ENCODE measurements at places on chromosomes 16 and 17.

- no peak for DNase-seq
These were observed 30.4 kb downstream of the CFDP1 start for GRCh38 chr16:75402821-75403475.

GRCh38 chr16:87960296-87960695, 9.1 kb downstream of the BANP start:
- no peak for DNase-seq

- DNase-seq, result peak; percentile 99
These were observed 1.2 kb upstream of the MT2A start for GRCh38 chr16:56607109-56607618.

DNA sequence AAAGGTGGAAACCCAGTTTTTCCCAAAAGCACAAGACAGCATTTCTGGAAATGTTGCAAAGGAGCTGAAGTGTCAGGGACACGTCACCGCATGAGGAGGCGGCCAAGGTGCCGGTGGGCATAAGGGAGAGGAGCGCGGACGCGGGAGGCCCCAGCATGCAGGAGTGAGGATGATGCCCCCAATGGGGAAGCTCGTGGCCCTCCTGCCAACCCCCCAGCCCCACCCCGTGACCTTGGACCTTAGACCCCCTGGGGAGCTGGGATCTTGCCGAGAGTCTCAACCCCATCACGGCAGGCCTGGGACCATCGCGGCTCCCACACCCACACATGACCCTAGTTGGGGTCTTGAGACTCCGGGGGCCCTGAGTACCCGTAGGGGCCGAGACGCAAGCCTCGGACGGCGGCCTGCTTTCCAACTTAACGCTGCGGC, 119.4 kb upstream of the METRNL start:
- DNase-seq, result no peak

- DNase-seq, result no peak
These were observed 33.6 kb upstream of the MED9 start for GRCh38 chr17:17443173-17443572.

GRCh38 chr17:45293413-45294211, 23.2 kb downstream of the MAP3K14 start:
- peak; percentile 66 for DNase-seq

GRCh38 chr16:12340151-12340733, 363.7 kb downstream of the SNX29 start:
- DNase-seq, result no peak

DNA sequence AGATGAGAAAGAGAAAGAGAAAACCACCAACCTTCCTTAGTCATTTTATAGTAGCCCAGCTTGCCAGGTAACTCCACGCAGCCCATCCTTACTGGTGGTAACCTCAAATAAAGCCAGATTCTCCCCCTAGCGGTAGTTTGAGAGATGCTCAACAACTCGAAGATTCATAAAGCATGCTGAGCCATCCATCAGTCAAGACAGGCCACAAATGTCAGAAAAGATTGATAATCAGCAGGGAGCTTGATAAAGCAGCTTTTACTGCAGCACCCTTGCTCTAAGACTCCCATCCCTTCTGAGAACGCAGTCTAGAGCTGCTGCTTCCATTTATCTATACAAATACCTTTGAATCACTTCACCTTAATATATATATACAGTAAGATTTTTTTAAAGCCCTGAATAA, 451.5 kb upstream of the HSBP1 start:
- peak; percentile 70 for DNase-seq

DNA sequence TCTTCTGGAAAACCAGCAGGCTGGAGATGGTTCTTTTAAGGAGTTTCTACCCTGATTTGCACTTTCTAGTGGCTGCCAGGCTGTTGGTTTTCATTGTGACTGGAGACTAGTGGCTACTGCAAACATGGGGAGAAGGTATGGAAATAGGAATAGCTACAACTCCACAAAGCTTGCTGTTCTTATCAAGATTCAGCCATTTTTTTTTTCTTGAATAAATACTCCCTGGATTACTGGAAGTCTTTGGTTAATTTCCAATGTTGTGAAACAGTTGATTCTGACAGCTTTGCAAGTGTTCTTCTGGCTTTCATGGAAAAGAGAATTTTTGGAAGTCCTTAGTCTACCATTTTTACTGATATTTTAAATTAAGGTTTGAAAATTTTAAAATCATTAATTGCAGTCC, 277.7 kb downstream of the HS3ST3A1 start:
- no peak for DNase-seq

DNA sequence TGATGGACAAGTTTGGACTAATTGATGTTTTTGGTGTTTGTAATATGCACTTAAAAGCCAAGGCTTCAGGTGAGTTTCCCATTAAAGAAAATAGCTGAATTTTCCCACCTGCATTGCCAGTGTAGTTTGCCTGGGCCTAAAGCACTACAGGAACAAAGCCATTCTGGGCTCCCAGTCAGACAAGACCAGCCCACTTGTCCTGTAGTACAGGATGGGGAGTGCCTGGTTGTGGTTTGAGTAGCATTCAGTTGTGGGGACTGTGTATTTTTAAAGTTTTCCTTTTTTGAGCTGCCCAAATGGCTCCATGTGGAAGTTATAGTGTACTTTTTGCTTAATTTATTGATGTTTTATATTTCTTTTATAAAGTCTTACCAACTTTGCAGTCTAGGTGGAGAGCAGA, 91.7 kb downstream of the TANGO6 start:
- DNase-seq, result no peak

GRCh38 chr16:67718668-67719047, 458 bp downstream of the GFOD2 start:
- DNase-seq, result peak; percentile 4

DNA sequence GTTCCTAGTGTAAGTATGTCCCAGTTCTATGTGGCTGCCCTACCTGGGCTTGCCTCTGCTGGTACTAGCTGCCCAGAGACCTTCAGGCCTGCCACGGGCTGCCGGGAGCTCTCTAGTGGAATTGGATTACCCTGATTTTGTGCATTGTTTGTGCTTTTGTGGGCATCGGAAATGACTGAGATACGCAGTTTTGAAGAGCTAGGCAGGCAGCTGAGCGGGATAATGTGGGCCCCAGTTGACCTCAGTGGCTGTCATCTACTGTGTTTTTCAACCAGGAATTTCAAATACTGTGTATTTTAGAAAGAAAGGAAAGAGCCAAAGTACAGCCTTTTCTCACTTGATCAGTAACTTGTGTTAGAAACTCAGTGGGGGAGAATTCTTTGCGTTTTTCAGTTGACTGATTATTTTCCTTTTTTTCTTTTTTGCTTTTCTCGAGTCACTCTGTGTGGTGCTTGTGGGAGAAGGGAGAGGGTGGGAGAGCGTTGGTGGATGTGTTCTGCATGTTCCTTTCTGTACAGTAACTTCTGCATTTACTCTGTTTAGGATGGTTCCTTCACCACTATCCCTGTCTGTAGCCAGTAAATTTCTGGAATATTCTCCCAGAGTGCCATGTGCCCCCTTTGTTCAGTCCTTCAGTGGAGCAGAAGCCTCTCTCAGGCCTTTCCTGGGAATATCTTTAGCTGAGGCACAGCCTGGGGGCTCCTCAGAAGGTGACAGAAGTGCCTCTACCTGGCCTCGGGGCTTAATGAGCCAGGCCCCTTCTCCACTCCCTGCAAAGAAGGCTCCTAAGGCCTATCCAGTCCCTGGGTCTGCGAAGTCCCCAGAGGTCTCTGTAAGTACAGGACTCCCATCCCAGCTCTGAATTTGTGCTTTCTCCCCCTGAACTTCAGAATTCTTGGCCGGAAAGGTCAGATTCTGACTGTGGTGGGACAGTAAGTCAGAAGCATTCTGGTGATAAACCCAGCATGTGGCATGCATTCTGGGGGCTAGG, 15.0 kb upstream of the SLC12A3 start:
- DNase-seq, result no peak

GRCh38 chr17:30939051-30939689, 17.4 kb downstream of the ADAP2 start:
- no peak for DNase-seq

DNA sequence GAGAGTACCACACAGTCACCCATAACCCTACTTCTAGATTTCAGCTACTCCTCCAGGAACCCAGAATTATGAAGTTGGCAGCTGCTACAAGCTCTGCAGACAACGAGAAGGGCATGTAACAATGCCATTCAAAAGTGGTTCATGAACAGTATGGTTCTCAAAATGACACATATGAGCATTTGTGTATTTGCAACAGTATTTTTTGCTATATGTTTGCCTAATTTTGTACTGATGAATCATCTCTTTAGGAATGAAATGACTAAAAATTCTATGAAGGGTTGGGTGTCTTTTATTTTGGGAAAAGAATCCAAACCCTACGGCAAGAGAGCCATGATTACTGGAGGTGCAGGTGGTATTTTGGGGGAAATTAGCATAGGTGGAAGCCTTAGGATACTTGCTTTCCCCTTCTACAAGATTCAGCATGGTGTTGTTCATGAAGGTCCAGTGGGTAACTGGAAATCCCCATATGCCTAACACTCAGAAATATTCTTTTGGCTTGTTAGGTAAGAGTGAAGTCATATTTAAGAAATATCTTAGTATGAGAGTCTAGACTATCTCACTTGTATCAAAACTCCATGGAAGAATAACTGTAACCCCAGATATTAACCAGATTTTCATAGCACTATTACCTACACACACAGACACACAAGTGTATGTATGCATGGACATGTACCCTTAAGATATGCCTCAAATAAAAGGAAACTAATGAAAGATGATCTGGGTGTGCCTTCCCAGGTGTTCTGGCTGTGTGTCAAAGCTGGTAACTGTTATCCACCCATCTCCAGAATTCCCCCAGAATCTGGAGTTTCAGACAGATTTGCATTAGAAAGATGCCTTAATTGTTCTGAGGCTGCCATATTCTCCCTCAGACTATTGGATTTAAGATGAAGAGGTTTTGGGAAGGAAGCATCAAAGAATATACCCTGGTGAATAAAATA, 688.2 kb upstream of the SOX9 start:
- peak; percentile 96 for DNase-seq

- no peak for DNase-seq
These were observed 5.9 kb downstream of the SCARF1 start for GRCh38 chr17:1639549-1640180.

- DNase-seq, result no peak
These were observed 19.1 kb downstream of the METRNL start for GRCh38 chr17:83098241-83099085.

- DNase-seq, result no peak
These were observed 2.5 kb downstream of the TLCD3B start for GRCh38 chr16:30028438-30029076.

- no peak for DNase-seq
These were observed 7.4 kb upstream of the TOX3 start for GRCh38 chr16:52554334-52554733.

DNA sequence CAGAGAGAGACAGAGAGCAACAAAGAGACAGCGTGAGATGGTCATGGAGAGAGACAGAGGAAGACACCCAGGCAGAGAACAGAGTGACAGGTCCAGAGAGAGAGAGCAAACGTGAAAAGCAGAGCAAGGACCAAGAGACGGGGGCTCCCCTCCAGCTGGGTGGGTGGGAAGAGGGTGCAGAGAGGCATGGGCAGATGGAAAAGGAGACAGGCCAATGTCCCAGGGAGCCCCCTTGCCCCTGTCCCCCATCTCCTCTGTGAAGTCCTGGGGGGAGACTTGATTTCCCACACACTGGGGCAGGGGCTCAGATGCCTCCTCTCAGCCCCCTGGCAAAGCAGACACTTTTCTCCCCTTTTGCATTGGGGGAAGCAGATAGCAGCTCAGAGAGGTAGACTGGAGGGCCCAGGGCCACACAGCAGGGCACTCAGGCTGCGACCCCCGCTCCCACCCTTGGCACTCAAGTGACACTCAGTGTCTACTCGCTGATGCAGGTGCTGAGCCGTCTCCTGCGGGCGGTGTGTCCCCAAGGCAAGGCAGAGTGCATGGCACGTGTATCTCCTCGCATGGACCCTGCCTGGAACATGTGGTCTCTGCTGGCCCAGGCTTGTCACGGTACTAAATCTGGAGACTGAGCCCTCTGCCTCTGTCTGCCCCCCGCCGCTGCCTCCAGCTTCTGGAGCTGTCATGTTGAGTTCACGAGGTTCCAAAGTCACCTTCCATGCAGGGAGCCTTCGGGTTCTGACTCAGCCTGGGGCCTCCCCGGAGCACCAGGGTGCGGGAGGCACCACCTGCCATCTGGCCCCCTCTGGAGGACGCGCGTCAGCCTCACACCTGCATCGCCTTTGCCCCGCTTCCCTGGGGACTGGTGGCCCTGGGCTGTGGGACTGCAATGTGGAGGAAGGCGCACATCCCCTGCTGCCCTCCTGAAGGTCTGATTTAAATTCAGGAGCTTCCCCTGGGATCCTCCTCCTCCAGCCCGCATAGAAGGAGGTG, 215.9 kb upstream of the GSE1 start:
- no peak for DNase-seq

All from foreskin keratinocyte (primary cell).